ENCODE measurements at places on chromosomes 6 and 20.

DNA sequence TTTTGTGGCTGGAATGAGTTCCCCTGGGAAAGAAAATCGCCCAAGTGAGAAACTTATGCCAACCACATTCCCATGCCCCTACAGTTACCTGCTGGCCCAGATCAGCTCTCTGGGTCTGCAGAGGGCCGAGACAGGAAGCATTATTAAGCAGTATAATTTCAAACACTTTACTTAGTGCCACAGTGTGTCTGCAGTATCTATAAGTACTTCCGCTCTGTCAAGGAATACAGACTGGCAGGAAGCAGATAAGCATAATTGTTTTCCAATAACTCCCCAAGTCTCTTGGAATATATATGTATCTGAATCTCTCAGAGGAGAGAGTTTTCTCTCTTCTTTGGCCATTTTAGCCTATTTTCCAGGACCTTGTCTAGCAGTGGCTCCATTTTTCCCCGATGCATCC is 24.9 kb downstream of the SAYSD1 start:
- DNase-seq, result no peak

DNA sequence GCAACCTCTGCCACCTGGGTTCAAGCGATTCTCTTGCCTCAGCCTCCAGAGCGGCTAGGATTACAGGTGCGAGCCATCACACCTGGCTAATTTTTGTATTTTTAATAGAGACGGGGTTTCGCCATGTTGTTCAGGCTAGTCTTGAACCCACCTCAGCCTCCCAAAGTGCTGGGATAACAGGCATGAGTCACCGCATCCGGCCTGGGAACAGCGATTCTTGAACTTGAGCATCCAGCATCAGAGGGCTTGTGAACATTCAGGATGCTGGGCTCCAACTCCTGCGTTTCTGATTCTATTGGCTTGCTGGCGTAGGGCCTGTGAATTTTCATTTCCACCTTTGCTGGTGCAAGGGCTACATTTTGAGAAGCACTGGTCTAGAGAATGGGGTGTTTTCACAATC is 24.5 kb upstream of the PIM1 start:
- DNase-seq, result no peak

DNA sequence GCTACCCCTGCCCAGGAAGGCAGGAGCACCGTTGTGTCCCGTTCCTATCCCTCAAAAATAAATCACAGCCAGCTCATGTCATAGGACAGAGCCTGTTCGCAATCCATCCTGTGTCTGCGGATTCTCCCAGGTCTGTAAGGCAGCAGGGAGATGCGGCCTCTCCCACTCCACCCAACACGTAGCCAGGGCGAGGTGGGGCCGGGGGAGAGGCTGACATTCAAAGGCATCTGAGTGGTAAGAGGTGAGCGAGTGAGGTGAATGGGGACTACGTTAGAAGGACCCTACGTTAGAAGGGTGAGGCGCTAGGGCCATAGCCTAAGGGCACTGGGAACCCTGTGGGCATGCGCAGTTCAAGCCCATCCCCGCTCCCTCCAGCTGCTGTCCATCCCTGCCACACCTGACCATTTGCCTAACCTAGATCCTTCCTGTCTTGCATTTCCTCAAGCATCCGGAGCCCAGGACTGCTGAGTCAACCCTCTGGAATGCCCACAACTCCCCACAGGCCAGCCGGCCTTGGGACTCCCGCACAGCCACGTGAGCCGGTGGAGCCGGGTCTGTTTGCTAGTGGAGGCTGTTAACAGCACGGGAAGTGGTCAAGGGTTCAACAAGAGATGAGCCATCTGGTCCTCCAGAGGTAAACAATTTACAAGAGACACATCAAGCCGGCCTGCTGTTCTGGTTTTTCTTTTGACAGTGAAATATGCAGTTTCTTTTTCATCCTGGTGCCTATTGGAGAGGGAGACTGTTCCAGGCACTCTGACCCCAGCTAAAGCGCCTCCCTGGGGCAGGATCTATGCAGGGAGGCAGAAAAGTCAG is 45.9 kb downstream of the RIPOR3 start:
- peak; percentile 90 for DNase-seq

DNA sequence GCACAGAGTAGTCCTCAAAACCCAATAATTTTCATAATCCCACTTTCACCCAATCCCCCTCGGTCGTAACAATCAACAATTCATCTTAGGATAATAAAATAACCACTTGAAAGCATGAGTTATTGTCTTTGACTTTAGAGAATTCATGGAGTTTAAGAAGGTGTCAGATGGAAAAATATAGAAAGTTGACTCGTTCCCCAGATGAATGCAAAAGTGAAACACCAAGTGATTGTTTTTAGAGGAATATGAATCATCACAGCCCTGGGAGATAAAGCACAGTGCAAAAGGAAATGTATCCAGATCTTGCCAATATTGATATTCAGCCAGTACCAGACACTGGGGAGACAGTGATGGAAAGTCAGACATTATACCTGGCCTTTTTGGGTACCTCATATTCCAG is 860.5 kb downstream of the DHX35 start:
- no peak for DNase-seq

DNA sequence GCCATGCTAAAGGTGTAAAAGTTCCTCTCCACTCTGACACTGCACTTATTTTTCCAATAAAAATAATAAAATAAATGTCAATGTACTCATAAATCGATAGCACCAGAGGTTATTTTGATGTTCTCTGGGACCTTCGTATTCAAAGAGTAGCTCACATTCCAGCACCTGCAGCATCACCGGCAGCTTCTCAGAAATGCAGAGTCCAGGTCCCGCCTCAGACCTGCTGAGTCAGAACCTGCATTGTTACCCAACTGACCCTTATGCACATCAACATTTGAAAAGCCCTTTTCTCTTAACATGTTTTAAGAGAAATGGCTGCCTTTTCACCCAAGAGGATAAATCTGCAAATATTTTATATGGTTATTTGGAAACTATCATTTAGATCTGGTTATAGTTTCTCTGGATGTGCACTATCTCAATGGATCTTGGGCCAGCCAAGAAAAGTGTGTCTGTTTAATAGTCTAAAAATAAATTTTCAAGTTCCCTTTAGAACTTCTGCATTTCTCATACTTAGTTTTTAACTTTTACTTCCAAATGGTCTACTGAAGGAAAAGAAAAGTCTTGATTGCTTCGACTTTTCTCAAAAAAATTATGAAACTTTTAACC is 216.2 kb upstream of the PRDM1 start:
- DNase-seq, result no peak

GRCh38 chr6:13302291-13302690 is 26.0 kb downstream of the TBC1D7 start:
- no peak for DNase-seq
